Uterus (tissue), 4 donors: ENCODE measurements at places on chromosomes 5 and 9. TPM values are rescaled to one million over a fixed set of nuclear protein-coding genes. Genes with fewer than 3 reads are reported as not detected.

GRCh38 chr5:41211417-41211816 is 1.9 kb downstream of the C6 start:
- DNase-seq = no peak

DNA sequence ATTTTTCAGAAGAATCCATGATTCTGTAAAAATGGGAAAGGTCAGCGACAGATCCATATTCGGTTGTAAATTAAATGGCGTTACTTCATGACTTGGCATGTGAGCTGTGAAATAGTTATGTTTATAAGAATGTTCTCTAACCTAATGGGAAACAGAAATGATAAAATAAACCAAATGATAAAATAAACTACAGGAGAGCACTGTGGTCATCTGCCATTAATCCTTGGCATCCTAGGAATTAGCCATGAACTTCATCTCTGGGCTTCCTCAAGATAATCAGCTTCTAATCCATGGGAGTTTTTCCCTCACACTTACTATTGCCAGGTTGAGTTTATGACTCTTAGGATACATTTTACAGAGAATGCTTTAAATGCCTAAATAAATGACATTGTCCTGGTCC is 94.6 kb upstream of the SLC30A5 start:
- DNase-seq = no peak

DNA sequence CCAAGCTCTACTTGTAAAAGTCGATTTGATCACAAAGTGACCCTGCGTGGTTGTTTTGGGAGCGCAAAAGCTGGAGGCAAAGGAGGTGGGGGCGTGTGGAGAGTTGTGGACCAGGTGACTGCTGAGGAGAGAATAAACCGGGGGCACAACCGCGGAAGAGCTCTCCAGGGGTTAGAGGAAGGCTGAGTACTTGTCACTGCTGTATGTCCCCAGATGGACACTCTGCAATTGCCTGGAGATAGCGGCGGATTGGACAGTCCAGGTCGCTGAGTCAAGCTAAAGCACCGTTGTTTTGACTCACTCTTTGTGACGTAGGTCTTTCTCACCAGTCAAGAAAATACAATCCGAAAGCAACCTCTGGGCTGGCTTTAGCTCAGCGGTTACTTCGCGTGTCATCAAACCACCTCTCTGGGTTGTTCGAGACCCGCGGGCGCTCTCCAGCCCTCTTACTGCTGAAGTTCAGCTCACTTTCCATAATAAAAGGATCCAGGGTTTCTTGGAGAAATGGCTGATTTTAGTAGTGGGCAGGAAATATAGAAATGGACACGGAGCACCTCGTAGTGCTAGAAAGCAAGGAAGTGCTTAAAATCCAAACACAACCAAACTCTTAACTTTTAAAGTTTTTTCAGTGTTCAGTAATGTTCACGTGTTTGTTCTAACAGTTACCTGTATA is 25.7 kb downstream of the ZMAT2 start:
- peak; percentile 45 for DNase-seq

DNA sequence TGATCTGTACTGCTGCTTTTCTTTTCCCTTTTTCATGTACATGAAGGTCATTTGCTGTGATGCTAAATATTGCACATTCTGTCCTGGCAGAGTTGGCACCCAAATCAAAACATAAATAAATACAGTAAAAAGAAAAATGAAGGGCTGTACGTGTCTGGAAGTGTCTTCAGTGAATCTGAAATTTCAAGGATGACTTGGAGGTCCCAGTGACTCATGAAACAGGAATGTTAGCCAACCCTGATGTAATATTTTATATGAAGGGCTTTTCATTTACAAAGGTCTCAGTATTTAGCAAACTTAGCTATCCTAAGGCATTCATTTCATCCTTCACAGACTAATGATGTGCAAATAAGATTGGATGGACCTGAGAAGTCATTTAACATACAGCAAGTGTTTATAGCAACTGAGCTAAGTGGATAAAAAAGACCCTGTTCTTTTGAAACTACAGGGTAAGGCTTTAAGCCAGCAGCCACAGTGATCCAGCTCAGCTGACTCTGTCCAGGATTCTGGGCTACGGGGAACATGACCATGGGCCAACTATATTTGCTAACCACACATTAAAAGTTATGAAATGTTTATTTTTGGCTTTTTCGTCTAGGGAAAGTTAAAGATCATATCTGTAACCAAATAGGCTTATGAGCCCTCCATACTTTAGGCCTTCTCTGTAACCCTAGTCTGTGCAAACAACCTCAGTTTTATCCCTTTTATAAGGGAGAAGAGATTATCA is 104.0 kb upstream of the DMRTA1 start:
- no peak for DNase-seq

NFIB gene
- total RNA-seq = 85.3 TPM

GRCh38 chr5:148729182-148729581 is 74.9 kb upstream of the HTR4 start:
- DNase-seq = no peak

DNA sequence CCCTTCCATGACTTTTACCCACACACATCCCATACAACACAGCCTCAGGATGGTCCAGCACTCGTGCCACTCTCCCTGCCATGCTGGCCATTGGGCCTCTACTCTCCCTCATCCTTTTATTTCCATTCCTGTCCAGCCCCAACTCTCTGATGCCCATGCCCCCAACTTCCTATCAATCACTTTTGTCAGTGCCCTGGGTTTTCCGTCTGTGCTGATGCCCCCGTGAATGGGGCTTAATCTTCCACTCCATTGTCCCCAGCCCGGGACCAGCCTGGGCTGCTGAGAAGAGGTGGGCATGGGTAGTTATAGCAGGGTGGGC is 12.6 kb upstream of the ACSL6 start:
- no peak for DNase-seq
